Iris pigment epithelial cell (primary cell): ENCODE measurements at places on chromosomes 2 and 18.

DNA sequence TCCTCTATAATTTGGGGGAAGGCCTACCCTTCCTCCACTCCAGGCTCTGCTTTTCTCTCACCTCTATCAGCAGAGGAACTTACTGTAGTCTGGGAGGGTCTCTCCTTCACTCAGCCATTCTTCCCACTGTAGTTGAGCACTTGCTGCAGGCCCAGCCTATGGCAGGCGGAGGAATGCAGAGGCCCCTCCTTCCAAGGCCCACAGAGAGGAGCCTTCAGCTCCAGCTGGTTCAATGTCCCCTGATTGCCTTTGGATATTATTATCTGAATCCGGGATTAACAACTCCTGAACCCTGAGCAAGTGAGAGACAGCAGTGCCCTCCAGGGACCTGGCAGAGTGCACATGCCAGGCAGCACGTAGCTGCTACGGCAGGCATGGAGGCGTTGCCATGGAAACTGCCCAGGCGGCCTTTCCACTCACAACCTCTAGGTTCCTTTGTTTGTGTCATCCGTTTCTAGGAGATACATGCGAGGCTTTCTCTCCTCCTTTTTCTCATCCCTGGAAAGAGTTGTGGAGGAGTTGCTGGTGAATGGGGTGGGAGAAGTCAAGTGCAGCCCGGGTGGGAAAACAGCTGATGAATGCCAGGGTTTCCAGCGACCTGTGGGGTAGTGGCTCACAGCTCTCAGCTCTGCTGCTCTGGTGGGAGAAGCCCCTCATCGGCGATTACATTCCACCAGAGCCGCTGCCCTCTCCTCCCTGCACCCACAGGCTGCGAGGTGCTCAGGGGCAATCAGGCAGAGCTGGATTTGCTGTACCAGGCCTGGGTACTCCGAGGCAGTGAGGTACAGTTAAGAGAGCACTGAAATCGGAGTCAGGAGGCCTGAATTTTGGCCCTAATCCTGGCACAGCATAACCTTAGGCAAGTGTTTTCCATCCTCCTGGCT is 55.3 kb upstream of the HK2 start:
- DNase-seq = no peak

DNA sequence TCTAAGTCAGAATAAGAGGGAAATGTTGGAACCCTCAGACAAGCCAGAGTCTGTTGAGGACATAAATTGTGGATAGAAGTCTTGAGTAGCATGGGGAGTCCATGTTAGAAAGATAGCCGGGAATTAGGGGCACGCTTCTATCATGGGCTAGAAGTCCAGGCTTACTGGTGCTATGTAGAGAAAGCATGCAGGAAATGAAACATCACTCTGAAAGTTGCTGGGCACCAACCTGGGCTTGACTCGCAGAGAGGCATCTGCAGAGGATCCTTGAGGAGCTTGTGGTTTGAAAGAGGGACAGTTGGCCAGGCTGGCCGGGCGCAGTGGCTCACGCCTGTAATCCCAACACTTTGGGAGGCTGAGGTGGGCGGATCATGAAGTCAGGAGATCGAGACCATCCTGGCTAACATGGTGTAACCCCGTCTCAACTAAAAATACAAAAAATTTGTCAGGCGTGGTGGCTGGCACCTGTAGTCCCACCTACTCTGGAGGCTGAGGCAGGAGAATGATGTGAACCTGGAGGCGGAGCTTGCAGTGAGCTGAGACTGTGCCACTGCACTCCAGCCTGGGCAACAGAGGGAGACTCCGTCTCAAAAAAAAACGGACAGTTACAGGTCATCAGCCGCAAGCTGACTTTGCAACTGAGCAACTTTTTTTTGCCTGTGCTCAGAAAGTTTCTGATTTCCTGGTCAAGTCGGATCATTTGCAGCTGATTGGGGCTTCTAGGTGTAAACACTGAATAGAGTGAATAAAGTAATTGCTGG is 24.9 kb downstream of the CERS6 start:
- DNase-seq = no peak

GRCh38 chr2:185645529-185645928 is 93.1 kb upstream of the FSIP2 start:
- no peak for DNase-seq

DNA sequence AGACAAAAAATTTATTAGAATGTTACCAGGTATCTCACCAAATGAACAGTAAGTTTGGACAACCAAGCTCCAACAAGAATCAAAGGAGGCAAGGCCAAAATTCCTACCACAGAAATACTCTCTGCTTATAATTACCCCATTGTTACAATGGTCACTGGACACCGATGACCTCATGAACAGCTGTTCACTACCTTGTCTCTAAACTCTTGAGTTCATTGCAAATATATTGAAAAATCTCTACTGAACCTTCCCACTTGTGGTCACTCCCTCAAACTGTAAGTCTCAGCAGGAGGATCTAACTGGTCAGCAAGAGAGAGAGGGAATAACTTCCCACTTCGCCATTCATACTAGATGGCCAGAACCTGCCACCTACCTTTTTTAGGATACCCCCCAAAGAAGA is 50.0 kb downstream of the ERBB4 start:
- no peak for DNase-seq

- peak; percentile 7 for DNase-seq
These were observed 38.5 kb upstream of the PDCL3 start for GRCh38 chr2:100524331-100524730.
